Psoas muscle (tissue), 8 donors: ENCODE measurements at places on chromosomes 6 and 20. TPM values are rescaled to one million over a fixed set of nuclear protein-coding genes. Genes with fewer than 3 reads are reported as not detected.

DNA sequence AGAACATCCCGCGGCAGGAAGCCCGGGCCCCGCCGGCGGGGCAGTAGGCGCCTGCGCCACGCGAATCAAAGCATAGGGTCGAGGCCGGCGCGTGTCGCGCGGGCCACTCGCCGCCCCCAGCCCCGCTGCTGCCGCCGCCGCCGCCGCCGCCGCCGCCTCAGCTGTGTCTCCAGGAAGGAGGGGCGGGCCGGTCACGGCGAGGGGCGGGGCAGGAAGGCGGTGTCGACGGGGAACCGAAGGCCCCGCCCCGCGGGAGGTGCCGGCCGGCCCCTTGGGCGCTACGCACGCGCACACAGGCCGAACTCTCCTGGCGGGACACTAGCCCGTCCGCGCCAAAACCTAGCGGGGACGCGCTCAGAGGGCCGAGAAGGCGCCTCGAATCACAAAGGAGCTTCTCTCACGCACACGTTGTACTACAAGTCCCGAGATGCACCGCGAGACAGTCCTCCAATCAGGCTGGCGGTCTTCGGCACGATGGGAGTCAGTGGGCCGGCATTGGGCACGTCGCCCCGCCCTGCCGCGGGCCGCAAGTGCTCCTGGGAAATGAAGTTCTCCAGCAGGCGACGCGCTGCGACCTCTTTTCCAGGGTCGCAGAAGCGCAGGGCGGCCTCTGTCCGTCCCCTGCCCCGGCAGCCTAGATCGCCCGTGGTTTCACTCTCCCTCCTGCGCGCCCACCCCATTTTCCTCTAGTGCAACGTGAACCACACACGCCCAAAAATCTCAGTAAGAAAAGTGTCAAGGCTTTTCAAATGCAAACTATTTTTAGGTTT is at the start of gene RALGAPA2:
RALGAPA2 (minus strand) TSS at position 171 of the 770 bp plus-strand sequence; CDS start at position 7, 164 bp downstream.
- peak; percentile 98 for DNase-seq

SRSF6 gene
- total RNA-seq = 33.8 TPM

DNA sequence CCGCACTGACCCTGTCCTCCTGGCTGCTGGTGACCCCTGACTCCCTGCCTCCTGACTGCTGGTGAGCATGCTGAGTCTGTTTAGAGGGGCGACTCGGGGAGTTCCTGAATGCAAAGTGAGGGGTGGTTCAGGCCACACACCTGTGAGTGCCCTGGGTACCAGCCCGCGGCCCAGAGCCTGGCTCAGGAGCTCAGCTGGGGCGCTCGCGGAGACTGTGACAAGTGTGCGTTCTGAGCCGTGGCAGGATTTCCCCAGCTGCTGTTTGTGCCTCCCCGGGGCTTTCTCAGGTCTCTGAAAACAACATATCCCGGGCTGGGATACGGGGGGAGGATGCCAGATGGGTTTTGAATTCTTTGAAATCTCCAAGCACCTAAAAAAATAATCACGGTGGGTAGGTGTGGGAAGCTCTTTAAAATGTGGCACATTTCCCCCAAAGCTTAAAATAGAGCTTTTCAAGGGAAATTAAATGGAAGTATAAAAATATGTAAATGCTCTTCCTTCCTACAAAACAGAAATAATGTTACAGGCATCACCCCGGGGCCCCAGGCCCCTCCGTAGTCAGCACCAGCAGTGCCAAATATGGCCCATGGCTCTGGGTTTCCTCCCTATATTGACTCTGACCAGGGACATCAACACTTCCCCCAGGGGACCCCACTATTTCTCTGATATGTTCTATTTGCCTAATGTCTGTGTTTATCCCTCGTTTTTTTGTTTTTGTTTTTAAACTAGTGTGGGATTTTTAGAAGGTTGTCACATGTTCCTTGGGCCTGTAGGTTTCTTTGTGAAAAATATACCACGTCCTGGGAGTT is 49.9 kb upstream of the TAGAP start:
- DNase-seq = no peak

DNA sequence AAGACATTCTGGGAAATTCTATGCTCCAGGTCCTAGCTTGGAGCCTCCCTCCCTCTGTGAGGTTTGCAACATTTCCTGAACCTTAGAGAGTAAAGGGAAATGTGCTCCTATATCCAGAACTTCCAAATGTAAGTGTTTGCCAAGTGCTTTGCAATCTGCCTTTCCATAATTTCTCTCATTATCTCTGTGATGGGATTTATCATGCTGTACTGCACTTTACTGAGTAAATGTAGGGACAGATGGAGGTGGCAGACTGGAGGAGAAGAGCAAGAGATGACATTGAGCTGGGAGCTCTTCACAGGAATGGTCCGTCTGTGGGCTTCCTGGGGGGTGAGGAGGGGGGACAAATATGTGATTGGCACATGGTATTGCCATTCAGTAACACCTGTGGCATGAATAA is 184.3 kb downstream of the SOX4 start:
- no peak for DNase-seq

GRCh38 chr6:170180671-170181337 is 110.1 kb downstream of the DLL1 start:
- no peak for DNase-seq

GRCh38 chr6:10248378-10248843 is 166.5 kb downstream of the TFAP2A start:
- DNase-seq = no peak

- DNase-seq = no peak
Observed at GRCh38 chr20:5470943-5471342, 154.2 kb upstream of the PROKR2 start.

- no peak for DNase-seq
Observed at GRCh38 chr6:131773284-131773950, 34.4 kb upstream of the ENPP1 start.

DNA sequence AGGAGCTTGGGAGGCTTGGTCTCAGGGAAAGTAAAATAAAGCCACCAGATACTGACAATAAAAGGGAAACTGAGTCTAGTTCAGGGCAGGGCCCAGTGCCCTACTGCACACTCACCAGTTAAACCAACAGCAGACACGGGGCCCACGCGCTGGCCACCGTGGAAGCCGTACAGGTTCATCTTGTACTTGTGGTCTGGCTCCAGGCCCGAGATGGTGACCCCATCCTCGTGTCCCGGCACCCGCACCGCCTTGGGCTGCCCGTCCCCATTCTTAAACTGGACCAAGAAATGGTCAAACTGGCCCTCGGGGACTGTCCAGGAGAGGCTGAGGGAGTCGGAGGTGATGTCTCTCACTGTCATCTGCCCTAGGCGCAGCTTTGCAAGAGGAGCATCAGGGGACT is 26.5 kb downstream of the CYP21A2 start:
- DNase-seq = peak; percentile 16

CLVS2 gene
- total RNA-seq = 0.08 TPM

- peak; percentile 65 for DNase-seq
Observed at GRCh38 chr6:151389618-151390275, 1.6 kb downstream of the ZBTB2 start.

DNA sequence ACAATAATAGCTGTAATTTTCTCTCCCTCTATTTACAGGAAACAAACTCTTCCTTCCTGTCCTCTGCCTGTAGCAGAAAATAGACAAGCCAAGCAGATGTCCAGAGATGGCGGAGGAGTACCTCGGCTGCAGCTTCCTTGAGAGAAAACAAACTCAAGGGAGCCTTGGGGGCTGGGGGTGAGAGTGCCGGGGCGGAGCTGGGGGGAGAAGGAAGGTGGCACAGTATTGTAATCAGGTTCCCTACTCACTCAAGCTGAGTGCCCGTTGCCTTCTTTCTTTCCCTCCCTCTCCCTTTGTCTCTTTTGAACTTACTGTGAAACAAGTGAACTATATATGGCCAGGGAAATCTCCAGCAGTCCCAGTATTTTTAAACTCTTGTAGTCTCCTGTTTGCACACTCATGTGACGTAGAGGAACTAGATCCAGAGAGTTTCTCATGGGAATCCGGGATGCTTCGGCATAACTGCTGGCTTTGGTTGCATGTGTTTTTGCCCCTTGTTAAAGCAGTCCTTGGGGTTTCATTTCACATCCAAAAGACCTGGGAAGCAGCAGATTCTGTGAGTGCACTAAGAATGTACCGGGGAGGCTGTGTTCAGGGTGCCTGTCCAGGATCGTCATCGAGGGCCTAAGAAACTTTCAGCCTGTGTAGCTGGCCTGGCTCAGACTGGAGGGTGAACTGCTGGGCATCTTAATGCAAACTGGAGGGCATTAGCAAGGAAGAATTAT is 44.6 kb upstream of the HDDC2 start:
- DNase-seq = no peak

DNA sequence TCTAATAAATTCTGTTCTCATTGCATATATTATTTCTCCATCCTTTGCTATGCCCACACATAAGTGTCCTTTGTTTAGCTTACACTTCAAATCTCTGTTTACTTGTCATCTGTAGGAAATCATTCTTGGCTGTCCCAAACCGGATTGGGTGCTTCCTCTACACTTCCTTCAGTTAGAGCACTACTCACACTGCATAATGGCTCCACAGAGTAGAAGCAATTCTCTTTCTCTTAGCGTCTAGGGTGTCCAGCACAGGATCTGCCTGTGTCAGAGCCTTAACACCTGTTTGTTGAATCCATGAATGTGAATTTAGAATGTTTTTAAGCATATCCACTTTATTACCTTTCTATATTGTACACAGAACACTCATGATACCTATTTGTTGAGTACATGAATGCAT is 87.0 kb upstream of the BMP2 start:
- no peak for DNase-seq

PSORS1C2 gene
- not detected for total RNA-seq

SYTL3 gene
- total RNA-seq = 17.3 TPM

DNA sequence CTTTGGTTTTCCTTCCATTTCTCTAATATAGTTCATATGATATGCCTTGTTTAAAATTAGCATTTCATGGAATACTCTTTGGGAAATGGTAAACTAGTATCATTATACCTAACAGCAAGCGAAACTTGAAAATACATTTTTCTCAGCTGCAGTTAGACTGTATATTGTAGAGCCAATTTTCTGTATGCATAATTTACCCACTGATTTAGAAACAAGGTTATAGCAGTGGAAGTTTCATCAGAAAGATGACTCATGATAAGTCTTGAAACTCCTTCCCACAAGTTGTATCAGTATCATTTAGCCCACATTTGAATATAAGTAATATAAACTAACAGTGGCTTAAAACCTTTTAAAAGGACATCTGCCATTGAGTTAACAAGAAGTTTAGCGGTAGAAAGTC is 164.8 kb upstream of the BMP5 start:
- no peak for DNase-seq

GRCh38 chr6:138229072-138229471 is 10.8 kb upstream of the PBOV1 start:
- DNase-seq = no peak

PDE10A gene
- 3.0 TPM for total RNA-seq

BFSP1 gene
- 0.34 TPM for total RNA-seq
